GM12878 (cell line): ENCODE measurements at places on chromosomes 4 and X. TPM values are rescaled to one million over a fixed set of nuclear protein-coding genes. Genes with fewer than 3 reads are reported as not detected.

GRCh38 chr4:140861359-140862176, 105.4 kb upstream of the TBC1D9 start:
- H3K27me3 ChIP-seq, result peaks cover 2% of the 10 kb centered on the region; the same call in 1 of the 2 replicates
- no peaks in the 10 kb centered on the region for H3K36me3 ChIP-seq
- peak; percentile 17 for DNase-seq
- no peaks in the 10 kb centered on the region for H3K4me1 ChIP-seq

DNA sequence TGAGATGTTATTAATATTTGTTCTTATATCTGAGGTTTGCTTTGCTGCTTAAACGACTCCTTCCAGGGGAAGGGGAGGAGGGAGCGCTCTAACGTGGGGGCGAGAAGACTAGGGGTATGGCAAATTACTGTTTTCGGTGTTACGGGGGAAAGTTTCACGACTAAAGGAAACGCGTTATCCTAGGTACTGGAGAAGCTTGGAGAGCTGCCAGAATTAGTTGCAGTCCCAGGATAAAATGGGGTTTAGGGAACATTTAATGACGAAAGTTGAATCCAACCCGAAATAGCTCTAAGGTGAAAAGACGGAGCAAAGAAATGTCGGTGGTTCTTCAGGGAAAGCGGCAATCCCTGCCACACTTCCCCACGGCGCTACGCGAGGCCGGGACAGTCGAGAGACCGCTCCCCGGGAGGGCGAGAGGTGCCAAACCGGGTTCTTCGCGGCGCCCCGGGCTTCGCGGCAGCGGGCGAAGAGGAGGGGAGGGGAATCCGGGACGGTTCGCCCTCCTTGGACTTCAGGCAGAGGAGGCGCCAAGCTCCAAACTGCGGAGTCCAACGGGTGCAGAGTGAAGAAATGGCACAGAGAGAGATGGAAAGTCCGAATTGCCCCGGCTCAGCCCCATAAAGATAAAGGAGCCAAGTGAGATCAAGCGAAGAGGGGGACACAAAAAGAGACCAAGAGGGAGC, 724 bp downstream of the THOC2 start:
- H3K36me3 ChIP-seq, result no peaks in the 10 kb centered on the region
- H3K4me1 ChIP-seq, result no peaks in the 10 kb centered on the region
- no peaks in the 10 kb centered on the region for H3K27me3 ChIP-seq
- H3K27ac ChIP-seq, result peak overlapping the region; percentile 75
- DNase-seq, result no peak
- H3K4me3 ChIP-seq, result peak overlapping the region; percentile 71

Gene ATP1B4
- not detected in 2 replicates for total RNA-seq

DNA sequence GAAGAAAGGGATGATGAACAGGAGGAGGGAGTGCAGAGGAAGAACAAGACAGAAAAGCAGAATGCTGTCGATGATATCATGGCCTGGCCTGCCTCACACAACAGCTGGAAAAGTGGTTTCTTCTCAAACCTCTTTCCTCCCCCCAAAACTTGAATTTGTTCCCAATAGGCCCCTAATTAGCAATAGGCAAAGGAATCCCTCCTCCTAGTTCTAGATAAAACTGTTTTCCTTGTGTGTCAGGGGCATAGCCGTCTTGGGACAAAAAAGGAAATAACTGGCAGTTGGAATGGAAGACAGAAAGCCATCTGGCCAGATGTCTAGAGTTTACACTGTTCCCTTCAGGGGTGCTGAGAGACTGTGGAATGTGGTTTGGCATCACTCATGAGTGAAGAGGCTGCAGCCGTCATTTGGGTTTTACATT, 177.8 kb upstream of the C1QTNF7 start:
- no peaks in the 10 kb centered on the region for H3K27me3 ChIP-seq
- H3K27ac ChIP-seq, result no peak overlapping the region
- no peak for DNase-seq
- H3K4me3 ChIP-seq, result no peak overlapping the region
- peaks cover 6% of the 10 kb centered on the region for H3K4me1 ChIP-seq

GRCh38 chrX:130216320-130216719, 44.6 kb downstream of the RAB33A start:
- no peak overlapping the region for H3K27ac ChIP-seq
- H3K27me3 ChIP-seq, result no peaks in the 10 kb centered on the region
- H3K4me3 ChIP-seq, result no peak overlapping the region
- H3K36me3 ChIP-seq, result no peaks in the 10 kb centered on the region
- no peak for DNase-seq

DNA sequence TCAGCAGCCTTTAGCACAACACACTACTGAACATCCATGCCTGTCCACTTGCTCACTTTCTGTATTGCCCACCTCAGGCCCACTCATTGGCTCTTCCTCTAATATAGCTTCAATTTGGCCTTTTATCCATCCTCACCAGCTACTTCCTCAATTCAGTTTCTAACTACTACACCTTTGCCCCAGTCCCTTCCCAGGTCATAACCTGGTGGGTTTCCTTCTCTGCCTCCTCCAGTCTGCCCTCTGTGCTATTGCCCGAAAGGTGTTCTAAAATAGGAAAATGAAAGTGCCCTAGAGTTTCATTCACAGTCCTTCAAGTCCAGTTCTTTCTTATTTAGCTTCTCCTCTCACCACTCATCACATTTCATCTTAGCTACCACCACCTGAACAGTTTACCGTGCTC, 23.1 kb downstream of the MOSPD2 start:
- no peaks in the 10 kb centered on the region for H3K27me3 ChIP-seq
- H3K4me1 ChIP-seq, result no peaks in the 10 kb centered on the region
- H3K4me3 ChIP-seq, result no peak overlapping the region
- H3K27ac ChIP-seq, result no peak overlapping the region
- no peaks in the 10 kb centered on the region for H3K36me3 ChIP-seq

DNA sequence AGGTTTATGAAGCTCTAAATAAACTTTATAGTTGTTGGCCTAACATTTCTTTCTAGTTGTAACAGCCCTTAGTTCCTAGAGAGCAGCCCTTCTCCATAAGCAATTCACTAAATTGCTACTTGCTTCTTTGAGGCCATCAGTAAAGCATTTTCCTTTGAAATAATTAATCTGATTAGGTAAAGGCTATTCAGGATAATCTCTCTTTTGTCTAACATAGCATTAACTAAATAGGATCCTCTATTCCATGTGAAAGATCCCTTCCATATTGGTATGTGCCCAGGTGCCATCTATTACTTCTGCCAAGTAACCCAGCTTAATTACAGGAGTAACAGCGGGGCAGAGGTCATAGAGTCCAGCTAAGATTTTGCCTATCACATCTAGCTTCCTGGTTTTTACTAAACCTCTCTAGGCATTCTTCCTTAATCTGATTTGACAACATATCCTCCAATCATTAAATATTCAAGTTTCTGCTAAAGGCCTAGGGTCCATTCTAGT, 1408.0 kb downstream of the PCDH18 start:
- no peak for DNase-seq
- H3K4me3 ChIP-seq, result no peak overlapping the region
- no peak overlapping the region for H3K27ac ChIP-seq
- H3K36me3 ChIP-seq, result no peaks in the 10 kb centered on the region

DNA sequence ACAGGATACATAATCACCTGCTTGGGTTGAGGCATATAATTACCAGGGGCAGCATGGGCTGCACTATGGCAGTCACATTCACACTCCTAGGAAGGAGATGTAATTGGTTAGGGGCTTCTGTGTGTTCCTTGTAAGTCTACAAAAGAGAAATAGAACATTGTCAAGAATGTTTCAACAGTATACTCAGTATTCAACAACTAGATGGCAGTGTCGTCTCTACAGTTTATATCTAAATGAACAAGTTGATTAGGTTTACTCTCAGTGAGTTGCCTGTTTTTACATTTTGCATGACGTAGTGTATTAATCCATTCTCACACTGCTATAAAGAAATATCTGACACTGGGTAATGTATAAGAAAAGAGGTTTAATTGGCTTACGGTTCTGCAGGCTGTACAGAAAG, 50.5 kb upstream of the RAB33B start:
- H3K36me3 ChIP-seq, result peaks cover 5% of the 10 kb centered on the region; the same call in 1 of the 2 replicates
- no peak overlapping the region for H3K4me3 ChIP-seq
- no peak for DNase-seq
- H3K27ac ChIP-seq, result no peak overlapping the region
- no peaks in the 10 kb centered on the region for H3K4me1 ChIP-seq
- no peaks in the 10 kb centered on the region for H3K27me3 ChIP-seq

DNA sequence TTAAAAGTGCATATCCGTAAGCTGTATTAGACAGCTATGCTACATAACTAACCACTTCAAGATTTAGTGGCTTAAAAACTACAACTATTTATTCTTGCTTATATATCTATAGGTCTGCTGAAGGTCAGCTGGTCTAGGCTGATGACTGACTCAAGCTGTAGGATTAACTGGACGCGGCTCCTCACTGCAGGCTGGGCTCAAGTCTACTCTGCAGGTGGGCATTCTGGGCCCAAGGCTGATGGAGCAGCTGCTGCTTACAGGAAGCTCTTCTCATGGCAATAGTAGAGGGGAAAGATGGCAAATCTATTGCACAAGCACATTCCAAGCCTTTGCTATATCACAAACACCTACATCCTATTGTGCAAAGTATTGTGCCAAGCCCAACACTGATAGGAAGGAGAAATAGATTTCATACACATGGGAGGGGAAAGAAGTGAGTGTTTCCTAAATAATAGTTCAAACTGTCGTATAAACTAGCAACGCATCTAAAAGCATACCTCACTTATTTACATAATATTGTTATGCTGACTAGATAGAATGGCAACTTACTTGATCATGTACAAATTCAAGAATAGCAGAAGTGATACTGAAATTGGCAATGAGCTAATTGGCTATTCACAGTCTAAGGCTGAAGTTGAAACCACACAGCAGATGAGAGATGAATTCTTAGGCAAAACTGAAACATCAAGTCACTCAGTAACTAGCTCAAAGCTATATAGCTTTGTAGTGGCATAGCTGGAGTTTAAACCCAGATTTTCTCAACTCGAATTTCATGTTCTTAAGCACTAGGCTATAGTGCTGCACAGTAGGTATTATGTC, 263.8 kb downstream of the NKX6-1 start:
- no peaks in the 10 kb centered on the region for H3K36me3 ChIP-seq
- no peak overlapping the region for H3K27ac ChIP-seq
- no peaks in the 10 kb centered on the region for H3K27me3 ChIP-seq
- no peaks in the 10 kb centered on the region for H3K4me1 ChIP-seq
